ENCODE measurements at places on chromosomes 11 and 22.

GRCh38 chr22:35219012-35219411, 38.3 kb upstream of the HMGXB4 start:
- DNase-seq: no peak

- no peak for DNase-seq
Measured at GRCh38 chr22:45090497-45090910, 73.2 kb upstream of the NUP50 start.

DNA sequence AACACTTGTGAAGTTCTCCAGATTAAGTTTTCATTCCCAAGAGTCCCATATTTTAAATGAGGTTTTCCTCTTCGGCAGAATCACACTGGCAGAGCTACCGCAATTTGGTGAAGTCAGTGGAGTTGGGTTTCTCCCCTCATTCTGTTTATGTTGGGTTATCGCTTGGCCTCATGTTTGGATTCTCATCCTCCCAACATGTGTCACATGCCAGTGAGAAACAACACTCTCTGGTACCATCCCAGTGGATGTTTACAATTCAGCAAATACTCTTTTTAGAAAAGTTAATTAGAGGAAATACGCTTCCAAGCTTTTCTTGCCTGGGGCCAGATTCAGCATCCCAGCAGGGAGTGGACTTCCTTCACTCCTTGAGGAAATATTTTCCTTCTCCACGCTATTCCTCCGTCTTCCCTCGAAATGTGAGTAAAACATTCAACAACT, 2.1 kb downstream of the PAMR1 start:
- no peak for DNase-seq

DNA sequence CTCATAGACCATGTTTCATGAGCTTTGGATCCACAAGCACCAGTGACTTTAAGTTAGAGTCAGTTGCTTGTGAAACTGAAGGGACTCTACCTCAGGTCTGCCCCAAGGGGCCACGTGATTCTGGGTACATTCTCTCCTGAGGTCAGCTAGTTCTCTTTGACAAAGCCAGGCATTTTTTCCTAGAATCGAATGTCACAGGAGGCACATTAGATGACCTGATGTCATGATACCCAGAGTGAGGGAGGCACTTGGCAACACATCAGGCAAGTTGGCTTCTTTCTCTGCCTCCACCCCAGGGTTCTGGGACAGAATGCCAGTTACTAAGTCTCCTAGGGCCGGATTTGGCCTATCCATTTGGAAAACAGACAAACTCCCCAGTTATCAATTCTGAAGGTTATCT, 93.0 kb downstream of the APIP start:
- no peak for DNase-seq

- no peak for DNase-seq
Measured at GRCh38 chr11:115580927-115581680, 76.9 kb upstream of the CADM1 start.

- DNase-seq: no peak
Measured at GRCh38 chr11:5626196-5626595, 1.4 kb downstream of the TRIM34 start.

- DNase-seq: no peak
Measured at GRCh38 chr22:44723801-44724200, 21.8 kb downstream of the PRR5 start.

DNA sequence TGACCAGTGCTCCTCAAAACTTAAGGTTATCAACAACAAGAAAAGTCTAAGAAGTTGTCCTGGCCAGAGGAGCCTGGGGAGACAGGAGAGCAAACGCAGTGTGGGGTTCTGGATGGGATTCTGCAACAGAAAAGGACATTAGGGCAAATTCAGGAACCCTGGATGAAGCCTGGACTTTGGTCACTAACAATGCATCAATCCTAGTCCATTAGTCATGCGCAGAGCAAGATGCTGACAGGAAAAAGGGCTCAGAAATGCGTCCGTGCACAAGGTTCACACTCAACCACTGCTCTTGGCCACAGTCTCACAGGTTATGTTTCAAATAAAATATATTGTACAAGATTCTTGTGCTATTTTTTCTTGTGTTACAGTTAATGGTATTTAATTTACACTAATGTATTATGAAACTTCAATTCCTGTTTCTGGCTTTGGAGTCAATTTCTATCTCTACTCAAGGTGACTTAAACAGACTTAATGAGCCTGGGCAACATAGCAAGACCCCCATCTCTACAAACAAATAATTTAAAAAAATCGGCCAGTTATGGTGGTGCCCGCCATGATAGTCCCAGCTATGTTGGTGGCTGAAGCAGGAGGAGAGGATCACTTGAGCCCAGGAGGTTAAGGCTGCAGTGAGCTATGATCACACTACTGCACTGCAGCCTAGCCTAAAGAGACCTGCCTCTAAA, 13.6 kb downstream of the GNB1L start:
- no peak for DNase-seq

GRCh38 chr11:13831696-13832095, 130.8 kb upstream of the SPON1 start:
- DNase-seq: no peak

DNA sequence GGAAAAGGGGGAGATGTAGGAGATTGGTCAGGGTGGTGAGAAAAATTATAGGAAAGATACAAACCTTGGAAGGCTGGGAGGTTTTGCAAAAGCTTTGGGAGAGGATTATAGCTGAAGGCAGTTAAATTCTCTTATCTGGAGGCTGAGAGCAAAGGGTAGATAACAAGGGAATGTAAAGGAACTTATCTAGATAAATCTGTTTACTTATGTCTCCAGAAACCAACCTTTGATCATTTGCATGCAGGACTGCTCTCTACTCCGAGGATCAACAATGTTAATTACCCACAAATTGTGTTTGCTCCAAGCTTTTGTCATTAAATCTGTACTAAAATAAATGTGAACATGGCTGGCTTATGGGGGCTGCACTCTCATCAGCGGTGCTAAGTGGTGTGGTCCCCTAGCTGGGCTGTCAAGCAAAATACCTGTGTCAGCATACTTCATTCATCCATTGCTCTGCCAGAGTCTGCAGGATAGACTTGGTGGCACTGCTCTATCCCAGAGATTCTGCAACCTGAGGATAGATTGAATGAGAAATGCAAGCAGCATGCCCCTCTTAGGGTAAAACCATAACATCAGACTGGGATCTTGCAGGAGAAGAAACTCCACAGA, 1599.2 kb upstream of the TENM4 start:
- DNase-seq: no peak

GRCh38 chr22:25363474-25363873, 144.0 kb downstream of the CRYBB2 start:
- DNase-seq: no peak

- DNase-seq: no peak
Measured at GRCh38 chr11:72743321-72744221, 8.6 kb downstream of the ARAP1 start.

DNA sequence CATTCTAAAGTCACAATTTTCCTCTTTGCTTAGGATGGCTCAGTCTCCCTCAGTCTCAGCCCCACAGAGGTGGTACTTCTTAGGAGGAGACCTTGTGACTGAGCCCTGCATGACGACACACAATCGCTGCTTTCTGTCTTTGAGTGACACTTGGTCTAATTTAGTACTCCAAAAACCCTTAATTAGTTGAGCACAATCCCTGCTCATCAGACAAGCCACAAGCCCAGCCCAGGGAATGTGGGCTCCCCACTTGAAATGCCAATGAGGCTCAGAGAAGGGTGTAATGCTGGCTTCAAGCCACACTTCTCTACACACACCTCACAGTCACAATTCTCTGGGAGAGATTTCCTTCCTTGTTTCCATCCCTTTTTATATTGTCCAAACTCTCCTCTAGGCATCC, 101.8 kb downstream of the FEZ1 start:
- DNase-seq: no peak

DNA sequence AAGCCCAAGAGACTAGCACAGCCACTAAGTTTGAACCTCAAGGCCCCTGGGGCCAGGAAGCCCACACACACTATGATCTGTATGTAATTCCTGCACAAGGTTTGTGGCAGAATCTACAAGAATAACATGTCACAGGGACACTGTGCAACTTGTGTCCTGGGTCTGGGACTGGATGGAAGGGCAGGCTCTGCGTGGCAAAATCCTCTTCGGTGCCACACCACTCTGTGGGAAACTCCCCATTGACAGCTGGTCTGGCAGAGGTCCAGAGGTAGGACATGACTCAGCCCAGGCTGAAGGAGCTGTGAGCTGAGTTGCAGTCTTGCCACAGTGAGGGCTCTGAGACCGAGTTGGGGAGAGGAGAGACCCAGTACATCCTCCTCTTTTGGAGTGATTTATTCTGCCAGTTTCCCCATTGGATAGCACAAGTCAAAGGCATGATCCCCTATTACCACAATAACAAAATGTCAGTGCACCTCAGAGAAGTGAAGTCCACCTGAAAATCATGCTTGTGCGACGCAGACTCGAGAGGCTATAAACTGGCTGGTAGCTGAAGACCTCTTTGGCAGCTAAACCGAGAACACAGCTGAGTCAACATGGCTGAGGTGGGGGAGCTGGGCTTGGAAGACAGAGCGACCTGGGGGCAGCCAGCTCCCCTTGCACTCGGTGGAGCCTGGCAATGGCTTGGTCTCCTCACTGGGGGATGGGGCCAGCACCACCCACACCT, 23.3 kb upstream of the SERPIND1 start:
- peak; percentile 12 for DNase-seq

DNA sequence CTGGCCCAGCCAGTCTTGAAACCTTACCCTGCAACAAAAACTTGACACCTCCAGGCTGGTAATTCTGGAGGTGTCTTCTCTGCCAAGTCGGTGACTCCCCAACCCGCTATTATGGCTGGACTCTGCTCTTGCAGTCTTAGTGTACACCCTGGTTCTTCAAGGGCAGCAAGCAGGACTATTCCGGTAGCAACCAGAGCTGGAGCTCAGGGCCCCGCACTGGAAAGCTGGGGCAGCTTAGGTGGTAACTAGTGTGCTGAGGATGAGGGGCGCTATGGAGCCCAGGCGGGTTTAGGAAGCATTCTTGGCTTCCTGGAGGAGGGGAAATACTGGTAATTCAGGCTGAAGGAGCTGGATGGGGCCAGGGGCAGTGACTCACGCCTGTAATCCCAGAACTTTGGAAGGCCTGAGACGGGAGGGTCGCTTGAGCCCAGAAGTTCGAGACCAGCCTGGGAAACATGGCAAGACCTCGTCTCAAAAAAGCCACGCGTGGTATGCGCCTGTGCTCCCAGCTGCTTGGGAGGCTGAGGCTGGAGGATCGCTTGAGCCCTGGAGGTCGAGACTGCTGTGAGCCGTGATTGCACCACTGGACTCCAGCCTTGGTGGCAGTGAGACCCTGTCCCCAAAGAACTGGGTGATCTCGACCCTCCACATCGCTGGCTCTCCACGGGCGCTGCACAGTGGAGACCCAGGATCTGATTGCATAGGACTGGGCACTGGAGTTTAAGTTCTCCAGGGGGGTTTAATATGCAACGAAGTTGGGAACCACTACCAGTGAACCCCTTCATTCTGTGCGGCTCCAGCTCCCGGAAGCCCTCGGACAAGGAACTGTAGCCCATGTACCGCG, 10.6 kb upstream of the AIFM3 start:
- DNase-seq: no peak

DNA sequence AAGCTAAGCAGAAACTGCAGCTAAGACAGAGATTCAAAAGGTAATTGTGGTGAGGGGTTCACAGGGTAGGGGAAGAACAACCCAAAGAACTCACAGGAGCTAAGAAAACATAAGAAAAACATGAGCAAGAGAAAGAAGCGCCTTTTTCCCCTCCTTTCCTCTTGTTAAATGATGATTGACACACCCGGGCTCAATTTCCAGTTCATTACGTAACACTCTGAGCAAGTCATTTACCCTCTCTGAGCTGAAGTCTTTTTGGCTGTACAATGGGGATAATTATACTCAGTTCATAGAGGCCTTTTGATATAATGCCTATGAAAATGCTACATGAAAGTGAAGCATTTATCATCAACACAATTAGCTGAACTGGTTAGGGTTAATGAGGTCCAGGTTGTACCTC, 17.2 kb downstream of the LRP4 start:
- DNase-seq: no peak

- DNase-seq: no peak
Measured at GRCh38 chr11:34240150-34240494, 117.7 kb downstream of the ABTB2 start.

- peak; percentile 41 for DNase-seq
Measured at GRCh38 chr11:8225589-8226036, 38.1 kb downstream of the LMO1 start.

DNA sequence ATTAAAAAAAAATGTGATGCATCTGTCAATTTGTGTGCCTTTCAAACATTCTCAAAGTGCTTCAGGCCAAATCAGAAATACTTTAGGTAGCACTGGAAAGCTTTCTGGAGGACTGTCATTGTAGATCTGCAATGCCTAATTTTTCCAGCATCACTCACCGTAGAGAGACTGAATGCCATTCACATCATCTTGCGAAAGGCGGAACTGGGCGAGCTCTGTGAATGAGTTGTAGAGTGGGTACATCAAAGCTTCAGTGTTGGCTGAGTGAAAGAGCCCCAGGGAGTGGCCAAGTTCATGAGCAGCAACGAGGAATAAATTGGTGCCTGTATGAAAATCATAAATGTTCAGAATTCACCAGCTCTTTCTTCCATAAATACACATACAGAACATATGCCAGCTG, 4.0 kb downstream of the MMP10 start:
- no peak for DNase-seq

- DNase-seq: no peak
Measured at GRCh38 chr22:35314161-35314942, 14.7 kb downstream of the TOM1 start.

DNA sequence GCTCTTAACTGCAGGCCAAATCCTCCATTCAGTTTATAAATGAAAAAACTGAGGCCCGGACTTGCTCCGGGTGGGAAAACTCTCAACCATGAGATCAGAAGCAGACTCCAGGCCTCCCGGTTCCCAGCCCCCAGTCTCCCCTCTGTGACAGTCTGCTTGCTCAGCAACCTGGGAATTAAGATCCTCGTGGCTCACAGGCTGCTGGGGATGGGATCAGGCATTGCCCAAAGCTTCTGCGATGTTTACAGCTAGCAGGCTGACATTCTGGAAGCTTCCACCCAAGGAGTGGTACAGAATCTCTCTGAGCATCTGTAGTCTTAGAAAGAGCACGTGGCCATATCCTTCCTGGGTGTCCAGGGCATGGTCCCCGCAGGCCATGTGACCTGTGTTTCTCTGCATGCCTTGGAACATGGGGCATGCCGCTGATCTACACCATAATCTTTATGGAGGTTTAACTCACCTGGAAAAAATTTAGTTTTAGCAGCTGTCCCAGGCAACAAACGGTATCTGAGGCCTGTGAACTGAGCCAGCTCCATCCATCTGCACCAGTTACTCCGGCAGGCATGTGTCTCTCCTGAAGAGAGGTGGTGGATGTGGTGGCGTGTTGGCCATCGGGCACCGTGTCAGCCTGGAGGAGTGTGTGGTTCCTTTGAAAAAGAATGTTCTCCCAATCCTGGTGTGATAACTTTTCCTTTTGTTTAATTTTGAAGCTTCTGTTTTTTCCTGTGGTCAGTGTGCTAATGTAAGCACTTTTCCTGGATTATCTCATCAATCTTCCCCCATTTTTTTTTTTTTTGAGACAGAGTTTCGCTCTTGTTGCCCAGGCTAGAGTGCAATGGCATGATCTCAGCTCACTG, 7.9 kb downstream of the FBLN1 start:
- DNase-seq: no peak

GRCh38 chr11:38131535-38131934, 1533.5 kb upstream of the RAG2 start:
- DNase-seq: no peak
